ENCODE measurements at places on chromosomes 16 and 17.

DNA sequence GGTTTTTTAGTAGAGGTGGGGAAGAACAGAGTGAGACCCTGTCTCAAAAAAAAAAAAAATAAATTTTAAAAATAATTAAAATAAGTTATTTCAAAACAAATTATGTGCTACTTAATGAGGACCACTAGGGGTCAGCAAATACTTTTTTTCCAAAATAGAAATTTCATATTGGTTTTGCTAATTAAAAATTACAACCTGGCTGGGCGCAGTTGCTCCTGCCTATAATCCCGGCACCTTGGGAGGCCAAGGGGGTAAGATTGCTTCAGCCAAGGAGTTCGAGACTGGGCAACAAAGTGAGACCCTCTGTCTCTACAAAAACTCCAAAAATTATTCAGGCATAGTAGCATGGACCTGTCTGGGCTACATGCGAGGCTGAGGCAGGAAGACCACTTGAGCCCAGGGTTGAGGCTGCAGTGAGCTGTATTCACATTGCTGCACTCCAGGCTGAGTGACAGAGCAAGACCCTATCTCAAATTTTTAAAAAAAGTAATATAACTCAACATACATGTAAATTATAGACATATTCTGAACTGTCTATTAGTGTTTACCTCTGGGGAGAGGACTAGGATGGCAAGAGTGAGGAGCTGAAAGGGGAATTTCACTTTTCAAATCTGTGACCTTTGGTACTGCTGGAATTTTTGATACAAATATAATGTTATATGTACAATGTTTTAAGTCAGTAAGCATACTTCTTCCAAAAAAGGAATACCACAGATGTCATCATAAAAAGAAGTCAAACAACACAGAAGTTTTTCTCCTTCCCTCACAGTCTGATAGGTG is 8.1 kb downstream of the MEIOB start:
- DNase-seq = peak; percentile 36

DNA sequence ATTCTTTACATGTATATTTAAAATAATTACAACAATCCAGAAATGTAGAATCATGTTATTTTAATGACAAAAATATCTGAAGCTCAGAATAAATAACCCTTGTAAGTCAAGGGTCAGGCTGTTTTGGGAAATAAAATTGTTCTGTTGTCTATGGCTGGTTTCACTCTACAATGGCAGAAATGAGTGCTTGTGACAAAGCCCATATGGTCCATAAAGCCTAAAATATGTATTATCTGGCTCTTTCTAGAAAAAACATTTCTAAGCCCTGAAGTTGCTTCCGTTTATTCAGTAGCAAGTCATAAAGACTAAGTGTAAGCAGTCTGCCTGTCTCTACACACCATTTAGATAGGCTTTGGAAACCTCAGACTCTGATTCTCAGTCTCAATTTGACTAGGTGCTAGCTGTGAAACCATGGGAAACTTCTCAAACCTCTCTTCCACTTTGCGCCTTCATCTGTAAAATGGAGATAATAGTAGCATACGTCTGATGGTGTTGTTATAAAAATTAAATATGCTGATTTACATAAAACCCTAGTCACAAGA is 365.7 kb upstream of the CA10 start:
- no peak for DNase-seq

DNA sequence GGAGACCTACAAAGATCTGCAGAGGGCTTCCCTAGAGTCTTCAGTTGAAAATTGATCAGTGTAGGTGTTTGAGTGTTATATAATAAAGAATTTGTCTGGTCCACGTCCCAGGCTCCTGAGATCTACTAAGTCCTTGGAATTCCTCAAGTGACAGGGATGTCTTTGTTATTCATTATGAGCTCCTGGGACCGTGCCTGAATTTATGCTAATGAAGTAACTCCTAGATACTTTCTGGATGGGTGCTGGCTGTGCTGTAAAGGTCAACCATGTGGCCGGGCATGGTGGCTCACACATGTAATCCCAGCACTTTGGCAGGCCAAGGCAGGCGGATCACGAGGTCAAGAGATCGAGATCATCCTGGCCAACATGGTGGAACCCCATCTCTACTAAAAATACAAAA is 43.7 kb downstream of the CDC27 start:
- no peak for DNase-seq

DNA sequence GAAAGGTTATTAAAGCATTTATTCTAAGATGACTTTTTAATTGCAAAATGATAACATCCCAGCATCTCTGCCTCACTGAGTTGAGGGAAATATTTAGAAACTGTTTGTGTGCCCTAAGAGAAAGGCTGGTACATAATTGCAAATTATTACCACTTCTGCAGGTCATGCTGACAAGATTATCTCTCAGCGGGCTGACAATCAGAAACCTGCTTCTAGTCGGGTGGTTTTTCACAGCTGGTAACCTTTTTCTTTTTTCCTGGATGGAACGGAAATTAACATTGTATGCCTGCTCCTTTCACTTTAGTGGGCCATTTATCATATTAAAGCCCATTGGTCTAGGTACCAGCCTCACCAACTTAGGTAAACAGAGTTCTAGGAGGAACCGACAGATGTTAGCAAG is 17.0 kb upstream of the NUDT7 start:
- DNase-seq = no peak

DNA sequence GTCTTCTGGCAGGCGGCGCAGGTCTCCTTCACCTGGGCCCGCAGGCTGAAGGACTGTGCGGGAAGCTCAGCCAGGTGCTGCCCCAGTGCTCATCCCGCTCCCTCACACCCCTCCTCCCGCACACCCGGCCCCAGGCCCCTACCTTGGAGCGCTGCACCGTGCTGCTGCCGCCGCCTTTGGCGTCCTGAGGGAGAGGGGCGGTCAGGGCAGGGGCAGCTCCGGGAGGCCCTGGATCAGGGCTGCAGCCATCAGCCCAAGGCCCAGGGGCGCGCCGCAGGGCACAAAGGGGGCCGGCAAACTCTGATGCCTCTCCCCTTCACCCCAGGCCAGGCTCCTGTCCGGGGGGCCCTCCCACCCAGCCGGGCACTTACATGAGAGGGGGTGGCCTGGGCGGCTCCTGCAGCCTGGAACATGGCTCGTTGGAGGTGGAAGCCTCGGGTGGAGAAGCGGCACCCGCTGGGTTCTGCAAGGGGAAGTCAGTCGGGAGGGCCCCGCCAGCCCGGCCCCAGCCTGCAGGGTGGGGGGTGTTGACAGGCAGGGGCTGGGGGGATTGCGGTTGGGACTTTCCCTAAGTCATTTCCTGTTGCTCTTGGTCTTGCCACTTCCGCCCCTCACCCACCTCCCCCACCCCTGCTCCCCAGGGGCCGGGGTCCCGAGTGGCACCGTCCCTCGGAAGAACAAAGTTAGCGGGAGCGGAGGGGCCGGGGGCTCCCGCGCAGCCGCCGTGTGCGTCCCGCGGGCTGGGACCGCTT is 863 bp downstream of the LIMD2 start:
- peak; percentile 60 for DNase-seq

Measured in AML-193 (cell line).